ENCODE measurements at places on chromosomes 6 and 20.

DNA sequence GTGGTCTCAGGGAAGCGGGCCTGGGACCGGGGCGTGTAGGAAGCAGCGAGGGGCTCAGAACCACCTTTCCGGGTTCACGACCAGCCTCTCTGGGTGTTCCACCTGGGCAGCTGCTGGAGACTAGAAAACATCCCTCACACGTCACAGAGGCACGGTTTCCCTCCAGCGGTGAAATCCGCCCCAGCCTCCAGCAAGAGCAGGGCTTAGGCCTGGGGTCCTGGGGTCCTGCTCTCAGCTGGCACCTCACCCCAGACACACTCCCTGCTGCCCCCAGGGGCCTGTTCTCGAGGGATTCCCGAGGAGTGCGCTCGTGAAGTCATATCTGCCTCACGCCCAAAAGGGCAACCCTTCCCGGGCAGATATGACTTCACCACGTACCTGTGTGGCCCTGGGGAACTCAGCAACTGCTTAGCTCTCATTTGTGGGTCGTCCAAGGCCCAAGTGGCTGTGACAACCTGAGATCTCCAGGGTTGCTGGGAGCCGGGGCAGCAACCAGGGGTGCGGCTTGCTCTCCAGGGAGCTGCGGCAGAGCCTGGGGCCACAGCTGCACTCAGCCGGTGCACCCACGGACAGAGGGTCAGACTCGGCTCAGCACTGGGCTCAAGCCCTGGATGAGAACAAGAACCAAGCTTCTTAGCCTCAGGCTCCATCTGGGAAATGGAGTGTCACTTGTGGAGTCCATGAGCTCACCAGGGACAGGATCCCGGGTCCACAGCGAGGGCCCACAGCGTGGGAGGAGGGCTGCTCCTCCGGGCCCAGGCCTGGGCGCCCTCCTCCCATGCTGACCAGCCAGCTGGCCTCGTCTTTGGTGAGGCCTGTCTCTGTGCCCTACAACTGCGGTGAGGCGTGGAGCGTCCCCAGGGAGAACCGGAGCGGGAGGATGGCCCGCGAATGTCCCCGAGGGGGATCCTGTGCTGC lies 661 bp downstream of the FNDC11 start:
- no peak for DNase-seq

DNA sequence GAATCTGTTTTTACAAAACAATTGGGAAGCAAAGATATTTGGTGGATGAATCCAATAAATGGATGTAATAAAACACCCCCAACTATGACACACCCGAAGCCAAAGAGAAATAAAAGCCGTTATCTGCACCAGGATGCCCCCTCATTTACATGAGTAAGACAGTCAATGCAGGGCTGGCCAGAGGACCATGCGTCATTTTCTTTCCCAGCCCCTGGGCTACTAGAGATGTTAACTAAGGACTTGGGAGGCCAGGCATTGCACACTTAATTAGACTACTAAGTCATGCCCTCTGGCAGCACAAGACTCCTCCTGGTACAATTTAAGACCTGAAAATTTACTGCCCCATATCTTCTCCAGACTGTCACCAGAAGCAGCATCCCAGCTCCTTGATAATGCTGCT lies 3.2 kb downstream of the LEMD2 start:
- DNase-seq: peak; percentile 80

- DNase-seq: no peak
These were observed 302.6 kb upstream of the MANEA start for GRCh38 chr6:95274686-95275235.

- DNase-seq: no peak
These were observed 101.9 kb downstream of the QRSL1 start for GRCh38 chr6:106731144-106731842.

- DNase-seq: no peak
These were observed 359 bp downstream of the PHIP start for GRCh38 chr6:79077715-79078074.

- no peak for DNase-seq
These were observed 16.1 kb upstream of the RBM38 start for GRCh38 chr20:57374931-57375651.

- DNase-seq: no peak
These were observed 68.3 kb upstream of the BTBD3 start for GRCh38 chr20:11849270-11849915.

- DNase-seq: no peak
These were observed 36.3 kb upstream of the PDE7B start for GRCh38 chr6:135815216-135815615.

- DNase-seq: no peak
These were observed 256.3 kb upstream of the TAB2 start for GRCh38 chr6:149060985-149061760.

DNA sequence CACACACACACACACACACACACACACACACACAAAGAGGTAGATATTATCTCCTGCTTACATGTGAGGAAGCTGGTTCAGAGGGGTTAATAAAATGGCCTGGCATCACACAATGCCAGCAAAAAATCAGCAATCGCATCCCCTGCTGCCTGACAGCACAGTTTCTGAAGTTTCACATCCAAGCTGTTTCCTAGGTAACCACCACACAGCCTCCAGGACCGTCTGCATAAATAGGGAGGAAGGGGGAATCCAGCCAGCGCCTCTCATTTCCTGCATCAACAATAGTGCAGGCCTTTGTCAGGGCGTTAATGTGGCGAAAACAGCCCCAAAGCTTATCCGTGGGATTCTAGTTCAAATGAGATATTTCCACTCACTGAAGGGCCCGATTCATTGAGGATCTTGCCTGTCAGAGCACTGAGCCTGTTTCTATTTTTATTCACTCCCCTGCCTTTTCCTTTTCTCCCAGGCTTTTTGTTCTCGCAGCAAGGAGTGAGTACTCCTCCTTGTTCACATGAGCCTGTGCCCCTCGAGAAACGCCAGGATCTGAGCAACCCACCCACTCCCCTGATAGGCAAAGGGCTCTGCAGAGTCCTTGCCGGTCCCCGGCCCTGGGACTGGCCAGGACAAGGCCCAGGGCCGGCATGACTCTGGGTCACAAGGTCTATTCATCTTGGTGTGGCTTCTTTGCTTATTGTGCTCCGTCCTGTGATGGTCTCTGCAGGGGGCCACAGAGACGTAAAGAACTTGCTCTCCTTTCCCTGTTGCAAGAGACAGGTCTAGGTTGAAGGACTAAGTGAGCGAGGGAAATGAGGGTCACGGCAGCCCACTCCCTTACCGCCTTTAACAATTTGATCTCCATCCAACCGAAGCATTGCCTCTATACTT lies 32.7 kb downstream of the TUBB2B start:
- DNase-seq: no peak

GRCh38 chr6:149963212-149963461 lies 606 bp upstream of the ULBP1 start:
- peak; percentile 30 for DNase-seq

GRCh38 chr20:37938181-37938750 lies 35.3 kb downstream of the VSTM2L start:
- no peak for DNase-seq

- no peak for DNase-seq
These were observed 343.4 kb downstream of the TBC1D32 start for GRCh38 chr6:120990866-120991265.

DNA sequence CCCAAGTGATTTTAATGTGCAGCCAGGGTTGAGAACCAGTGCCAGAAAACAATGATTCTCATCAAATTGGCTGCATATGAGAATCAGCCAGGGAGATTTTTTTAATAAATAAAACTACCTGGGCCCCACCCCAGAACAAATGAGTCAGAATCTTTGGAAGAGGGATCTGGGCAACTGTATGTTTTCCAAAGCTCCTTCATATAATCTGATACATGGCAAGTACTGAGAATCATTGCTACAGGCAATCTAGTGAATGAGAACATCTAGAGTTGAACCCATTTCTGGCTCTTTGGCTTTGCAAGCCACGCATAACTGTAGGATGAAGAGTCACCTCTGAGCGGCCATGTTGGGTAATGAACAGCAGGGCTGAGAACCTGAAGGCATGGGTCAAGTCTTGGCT lies 26.1 kb upstream of the DSP start:
- DNase-seq: no peak

GRCh38 chr6:158697811-158698210 lies 48.0 kb downstream of the SYTL3 start:
- peak; percentile 69 for DNase-seq

GRCh38 chr6:13814938-13815575 lies 700 bp upstream of the MCUR1 start:
- DNase-seq: no peak

DNA sequence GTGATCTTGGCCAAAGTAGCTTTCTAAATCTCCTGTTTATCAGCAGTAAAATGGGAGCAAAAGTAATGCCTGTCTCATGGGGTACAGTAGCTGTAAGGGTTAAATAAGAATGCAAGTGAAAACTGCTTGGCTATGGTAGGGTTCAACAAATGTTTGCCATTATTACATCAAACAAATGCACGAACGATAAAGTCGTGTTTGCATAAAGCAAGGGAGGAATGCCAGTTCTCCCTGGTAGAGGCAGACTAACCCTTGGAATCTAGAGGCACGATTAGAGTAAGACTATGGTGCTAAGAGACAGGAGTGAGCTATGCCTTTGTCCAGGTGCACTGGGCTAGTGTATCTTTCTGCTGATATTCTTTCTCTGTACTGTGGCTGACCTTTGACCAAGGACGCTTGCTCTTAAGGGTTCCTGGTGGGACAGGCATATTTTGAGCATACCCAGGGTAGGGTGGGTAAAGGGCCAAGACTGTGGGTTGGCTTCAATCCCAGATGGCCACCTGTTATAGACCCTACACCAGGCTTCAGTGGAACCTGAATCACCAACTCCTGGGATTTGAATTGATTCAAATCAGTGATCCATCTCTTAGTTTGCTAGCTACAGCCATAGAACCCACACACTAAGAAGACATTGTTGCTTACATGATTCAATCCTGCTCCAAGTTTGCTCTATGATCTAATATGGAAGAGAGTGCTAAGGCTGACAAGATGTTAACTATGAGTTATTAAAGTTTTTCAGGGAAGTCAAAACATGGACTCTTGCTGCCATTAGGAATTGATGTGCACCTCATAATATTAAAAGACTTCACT lies 139.9 kb downstream of the CCDC170 start:
- no peak for DNase-seq

DNA sequence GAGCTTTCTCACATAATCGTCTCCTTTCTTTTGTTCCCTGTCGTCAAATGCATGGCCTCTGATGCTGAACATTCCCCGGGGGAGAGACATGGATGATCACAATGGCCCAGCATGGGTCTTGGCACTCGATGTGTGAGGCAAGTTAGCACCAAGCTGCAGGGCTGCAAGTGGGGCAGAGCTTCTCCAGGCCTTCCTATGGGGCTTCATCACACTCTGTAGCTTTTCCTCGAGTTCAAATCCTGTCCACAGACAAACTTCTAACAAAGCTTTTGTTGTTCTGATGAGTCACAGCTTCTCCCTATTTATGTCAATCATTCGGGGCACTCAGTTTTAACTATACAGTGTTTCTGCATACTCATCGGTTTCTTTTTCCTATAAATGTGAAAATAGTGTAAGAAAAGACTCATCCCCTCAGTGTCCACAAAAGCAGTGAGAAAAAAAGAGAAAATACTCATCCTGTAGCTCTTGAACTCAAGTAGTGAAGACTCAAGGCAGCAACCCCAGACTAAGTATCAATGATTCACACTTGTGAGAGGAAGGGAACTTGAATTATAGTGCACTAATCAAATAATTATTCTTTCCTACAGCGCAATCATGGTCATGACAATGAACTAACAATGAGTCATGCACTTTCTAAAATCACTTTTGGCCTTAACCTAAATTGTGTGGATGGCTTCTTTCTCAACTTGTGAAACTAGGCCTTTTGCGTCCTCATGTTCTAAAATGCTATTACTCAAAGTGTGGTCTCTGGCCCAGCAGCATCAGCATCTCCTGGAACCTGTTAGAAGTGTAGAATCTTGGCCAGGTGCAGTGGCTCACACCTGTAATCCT lies 68.4 kb upstream of the NOX3 start:
- DNase-seq: peak; percentile 49

- DNase-seq: no peak
These were observed 649.4 kb downstream of the HDGFL1 start for GRCh38 chr6:23218751-23219150.

DNA sequence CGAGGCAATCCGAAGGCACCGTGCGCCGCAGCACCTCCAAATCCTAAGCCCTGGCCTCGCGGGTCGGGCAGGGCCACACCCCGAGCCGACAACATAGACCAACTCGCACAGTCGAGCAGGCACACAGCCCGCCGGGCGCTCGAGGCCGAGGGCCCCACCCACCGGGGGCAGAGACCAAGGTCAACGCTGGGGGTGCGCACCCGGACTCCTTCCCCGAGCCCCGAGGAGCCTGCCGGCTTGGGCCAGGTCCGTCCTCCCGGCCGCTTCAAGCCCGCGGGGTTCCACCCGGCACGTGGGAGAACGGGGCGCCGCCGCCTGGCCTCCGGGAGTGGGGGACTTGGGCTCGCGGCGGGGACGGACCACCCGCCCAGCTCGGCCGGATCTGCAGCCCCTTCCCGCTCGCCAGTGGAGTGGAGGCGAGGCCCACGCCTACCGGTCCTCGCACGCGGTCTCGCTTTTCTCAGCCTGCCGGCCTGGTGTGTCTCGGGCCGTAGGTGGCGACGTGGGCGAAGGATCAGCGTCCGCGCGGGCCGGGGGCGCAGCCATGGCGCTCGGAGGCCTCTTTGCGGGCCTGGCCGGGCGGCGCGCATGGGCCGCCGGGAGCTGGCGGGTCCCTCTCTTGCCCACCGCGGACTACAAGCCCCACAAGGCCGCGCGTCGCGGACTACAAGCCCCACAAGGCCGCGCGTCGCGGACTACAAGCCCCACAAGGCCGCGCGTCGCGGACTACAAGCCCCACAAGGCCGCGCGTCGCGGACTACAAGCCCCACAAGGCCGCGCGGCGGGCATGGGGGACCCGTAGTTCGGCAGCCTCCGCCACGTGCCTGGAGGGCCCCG lies at the start of gene UCKL1:
UCKL1 (minus strand) TSS at position 590 of the 837 bp plus-strand sequence; CDS start at position 546, 44 bp downstream.
- DNase-seq: peak; percentile 76

DNA sequence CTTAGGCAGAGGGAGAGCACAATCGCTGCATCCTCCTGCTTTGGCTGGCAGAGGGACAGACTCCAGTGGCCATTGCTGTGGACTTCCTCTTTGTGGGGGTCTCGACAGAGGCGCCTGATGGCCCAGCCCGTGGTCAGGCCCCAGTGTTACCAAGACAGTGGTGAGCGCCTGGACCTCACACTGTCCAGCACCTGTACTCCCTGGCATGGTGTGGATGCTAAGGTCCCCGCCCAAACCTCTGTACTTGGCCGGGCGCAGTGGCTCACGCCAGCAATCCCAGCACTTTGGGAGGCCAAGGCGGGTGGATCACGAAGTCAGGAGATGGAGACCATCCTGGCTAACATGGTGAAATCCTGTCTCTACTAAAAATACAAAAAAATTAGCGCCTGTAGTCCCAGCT lies 2.3 kb upstream of the NTSR1 start:
- no peak for DNase-seq

DNA sequence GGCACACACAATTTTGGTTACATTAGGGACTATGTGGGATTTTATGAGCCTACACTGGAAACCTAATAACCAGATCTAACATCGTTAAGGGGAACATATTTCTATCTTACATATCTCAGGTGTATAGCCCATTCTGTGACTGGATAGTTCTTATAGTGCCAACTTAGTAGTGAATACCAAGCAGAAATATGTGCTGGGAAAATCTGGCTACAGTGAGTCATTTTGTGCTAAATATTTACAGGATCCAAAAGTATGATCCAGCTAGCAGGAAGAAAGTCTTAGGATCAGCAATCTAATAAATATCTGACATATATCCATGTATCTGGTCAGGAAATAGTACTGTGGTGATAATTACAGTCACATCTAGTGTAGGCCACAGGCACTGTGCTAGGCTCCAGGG lies 94.6 kb upstream of the INSM1 start:
- DNase-seq: no peak

Data from GM04504 (cell line).